GM12891 (cell line): ENCODE measurements at places on chromosomes 7 and 10.

DNA sequence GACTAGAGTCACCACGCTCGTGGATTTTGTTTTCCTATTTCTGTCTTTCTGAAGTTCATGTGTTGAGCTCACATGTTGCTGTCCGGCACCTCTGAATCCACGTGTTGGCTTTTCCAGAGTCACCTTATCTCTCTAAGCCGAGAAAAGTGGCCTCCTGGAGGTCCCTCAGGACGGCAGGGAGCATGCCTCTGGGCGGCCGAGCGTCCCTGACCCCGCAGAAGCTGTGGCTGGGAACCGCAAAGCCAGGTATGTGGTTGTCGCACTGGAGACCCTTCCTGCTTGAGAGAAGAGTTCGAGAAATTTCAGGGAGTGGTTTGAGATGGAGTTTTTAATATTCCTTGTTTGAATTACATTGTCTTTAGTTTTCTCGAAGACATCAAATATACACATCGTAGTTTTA is 12.6 kb downstream of the IQCE start:
- no peak for DNase-seq

DNA sequence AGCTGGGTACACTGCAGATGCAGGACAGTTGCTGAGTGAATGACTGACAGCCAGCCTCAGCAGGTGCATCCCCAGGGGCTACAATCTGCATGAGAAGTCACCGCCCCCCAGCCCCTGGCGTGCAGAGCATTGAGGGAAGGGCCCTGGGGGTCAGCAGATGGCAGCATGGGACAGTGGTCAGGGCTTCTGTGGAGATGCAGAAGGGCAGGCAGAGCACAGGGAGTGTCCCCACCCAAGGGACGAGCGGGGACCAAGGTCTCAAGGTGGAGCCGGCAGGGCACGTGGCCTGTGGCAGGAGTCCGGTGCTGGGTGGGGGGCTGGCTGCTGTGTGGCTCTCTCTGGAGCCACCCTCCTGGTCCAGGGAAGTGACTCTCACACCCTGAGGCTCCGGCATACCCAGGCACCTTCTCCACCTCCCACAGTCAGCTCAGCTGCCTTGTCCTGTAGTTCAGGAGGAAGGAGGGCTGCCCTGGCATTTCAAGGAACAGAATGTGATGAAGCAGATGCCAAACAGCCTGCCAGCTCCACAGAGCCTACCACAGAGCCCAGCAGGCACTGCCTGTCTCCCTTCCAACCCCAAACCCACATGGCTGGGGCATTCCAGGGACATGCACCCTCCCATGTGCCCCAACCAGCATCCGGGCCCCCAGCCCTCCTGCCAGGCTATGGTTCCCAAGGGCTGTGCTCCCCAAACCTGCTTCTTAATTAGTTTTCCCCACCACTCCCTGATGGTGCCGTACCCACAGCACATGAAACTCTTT is 114.5 kb downstream of the TMEM130 start:
- DNase-seq = no peak

- DNase-seq = no peak
Observed at GRCh38 chr10:32787690-32788284, 170.2 kb downstream of the ITGB1 start.

DNA sequence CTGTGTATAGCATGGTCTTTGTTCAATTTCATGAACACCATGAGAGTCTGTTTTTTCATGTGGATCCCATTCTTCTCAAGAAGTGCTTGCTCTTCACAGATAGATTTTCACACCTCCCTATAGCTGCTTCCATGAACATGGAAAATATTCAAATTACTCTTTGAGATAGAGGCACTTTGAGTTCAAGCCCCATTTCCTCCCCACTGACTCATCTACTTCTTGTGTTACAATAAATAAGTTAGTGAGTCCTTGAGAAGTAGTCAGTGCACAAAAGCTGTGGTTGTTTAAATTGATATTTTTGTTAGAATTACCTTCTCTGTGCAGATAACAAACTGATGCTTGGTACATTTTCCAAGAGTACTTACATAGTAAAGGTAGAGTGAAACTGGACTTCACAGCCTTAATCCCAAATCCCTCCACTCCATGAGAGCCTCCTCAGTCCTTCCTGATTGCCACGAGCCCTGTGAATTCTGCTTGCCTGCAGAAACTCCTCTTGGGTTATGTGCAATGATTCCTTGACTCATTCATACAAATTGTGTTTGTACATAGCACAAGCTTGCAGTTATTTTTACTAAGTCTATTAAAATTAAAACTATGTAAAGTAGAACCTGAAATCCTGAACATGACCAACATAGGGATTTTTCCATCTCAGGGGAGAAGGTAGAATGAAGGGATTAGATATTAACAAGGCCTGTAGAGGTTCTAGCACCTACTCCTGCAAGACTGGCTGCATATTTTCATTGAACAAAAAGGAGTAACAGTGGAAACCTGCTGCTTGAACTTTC is 496.2 kb downstream of the TNS3 start:
- DNase-seq = no peak
